Cortex of kidney (tissue), 1 donor: ENCODE measurements at places on chromosomes 6 and 20.

DNA sequence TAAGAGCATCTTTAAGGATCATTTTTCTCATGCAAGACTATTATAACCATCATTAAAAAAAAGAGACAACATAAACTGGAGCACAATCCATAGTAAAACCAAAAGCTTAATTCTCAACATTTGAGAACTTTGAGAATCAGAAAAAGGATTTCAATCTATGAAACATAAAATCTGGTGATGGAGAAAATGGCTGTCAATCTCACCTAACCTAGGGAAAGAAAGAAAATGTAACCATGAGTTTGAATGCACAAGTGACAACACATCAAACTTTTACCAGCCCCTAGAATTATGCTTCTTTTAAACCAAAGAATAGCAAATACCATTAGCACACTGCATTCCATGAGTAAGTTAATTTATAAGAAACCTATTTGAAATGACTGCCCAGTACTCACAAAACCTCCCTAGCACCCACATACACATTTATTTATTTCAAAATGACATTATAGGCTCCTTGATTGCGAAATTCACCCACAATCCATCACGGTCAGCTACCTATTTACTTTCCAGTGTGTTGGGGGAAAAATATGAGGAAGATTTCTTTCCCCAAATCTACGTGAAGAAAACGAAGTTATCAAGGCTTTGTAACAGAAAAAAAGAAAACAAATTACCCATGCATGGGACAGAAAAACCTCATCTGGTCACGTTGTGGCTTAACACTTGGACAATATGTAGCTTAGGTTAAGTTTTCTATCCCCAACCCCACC is 828 bp downstream of the ASCC3 start:
- DNase-seq, result no peak

DNA sequence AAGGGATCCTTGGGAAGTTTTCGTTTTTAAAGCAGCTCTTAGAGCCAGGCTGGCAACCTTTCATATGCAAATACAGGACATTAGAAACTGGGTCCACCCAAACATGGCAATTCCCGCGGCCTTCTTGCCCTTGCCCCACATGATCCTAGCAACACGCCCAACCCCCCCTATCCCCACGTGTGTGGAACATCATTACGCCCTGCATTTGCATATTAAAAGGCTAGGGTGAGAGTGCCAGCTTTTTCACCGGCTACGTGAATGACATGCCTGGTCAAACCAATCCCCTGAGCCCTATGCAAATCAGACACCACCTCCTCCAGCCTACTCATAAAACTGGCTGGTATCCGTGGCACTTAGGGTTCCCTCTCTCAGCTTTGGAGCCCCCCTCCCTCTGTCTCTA is 88.1 kb downstream of the TNFRSF21 start:
- no peak for DNase-seq

- DNase-seq, result no peak
Observed at GRCh38 chr20:59482351-59483187, 121.8 kb upstream of the PHACTR3 start.

- no peak for DNase-seq
Observed at GRCh38 chr6:143224516-143224915, 163.8 kb downstream of the AIG1 start.

- no peak for DNase-seq
Observed at GRCh38 chr6:147530132-147531060, 21.9 kb downstream of the SAMD5 start.

- DNase-seq, result no peak
Observed at GRCh38 chr6:12404651-12405050, 114.5 kb downstream of the EDN1 start.

GRCh38 chr20:16575390-16576140 is 2.3 kb upstream of the KIF16B start:
- no peak for DNase-seq

DNA sequence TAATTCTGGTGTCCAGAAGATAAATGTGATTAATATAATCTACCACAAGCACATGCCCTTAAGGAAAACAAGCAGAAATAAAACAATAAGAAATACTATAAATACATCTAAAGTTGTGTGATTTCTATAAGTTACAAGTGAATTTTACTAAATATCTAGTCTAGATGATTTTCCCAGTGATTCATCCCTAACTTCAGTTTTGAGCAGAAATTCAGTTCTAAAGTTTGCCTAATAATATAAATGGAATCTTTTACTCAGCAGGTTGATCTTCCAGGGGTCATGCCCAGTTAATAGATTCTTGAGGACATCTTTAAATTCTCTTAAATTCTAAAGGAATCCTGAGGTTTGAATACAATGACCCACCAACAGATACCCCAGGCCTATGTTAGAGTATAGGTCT is 37.3 kb downstream of the PDE7B start:
- DNase-seq, result no peak

DNA sequence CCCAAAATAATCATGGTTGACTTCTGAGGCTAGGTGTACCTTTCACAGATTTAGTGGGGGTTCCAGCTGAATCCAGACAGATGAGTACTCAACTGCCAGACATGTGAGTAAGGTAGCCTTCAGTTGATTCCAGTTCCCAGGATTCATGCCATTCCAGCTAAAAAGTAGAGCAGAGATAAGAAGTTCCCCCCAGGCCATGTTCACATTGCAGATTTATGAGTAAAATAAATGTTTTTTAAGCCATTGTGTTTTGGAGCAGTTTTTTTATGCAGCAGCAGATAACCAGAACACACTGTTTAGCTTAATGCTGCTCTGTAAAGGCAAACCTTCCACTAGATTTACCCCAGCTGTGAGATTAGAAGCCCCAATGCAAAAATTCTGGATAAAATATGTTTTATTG is 245.0 kb downstream of the RFPL4B start:
- no peak for DNase-seq

DNA sequence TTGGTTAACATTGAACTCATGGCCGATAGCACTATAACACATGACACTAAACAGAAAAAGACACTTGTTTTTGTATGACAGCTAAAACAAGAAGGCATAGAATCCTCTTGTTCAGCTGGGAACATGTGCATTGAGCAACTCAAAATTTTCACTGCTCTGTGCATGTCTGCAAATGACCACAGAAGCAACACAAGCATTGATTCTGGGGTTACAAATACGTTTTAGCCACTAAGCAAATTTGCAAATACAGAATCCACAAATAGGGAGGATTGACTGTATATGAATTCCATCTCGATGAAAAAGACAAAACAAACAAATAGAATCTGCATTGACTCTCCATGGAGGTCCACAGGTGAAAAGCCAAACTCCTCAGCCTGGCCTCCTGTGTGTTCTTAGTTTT is 31.7 kb downstream of the C6orf132 start:
- no peak for DNase-seq

DNA sequence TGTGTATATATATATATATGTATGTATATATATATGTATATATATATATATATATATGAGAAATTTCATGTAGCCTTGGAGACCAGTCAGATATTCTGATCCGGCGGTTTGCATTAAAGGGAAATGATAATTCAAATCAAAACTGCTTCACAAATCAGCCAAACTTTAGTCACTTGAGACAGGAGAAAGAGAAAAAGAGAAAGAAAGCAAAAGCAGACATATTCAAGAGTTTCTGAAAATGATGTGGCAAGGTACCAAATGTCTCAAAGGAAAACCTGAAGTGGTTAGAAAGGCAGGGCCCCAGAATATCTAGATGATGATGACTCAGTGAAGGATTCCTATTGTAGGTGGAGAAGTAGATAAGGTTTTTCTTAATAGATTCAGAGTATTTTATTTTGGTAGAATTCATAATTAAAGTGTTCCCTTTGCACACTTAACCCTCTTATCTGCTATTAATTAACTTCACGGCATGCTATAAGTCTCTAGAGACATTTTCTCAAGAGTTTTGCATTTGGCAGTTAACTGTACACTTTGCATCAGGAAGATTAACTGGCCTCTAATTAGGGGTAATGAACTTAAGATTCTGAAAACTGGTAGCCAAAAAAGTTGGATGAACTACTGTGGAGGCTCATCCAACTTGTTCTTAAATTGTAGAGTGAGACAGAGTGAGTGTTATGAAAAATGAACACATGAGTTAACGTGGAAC is 50.1 kb upstream of the ASF1A start:
- DNase-seq, result no peak

GRCh38 chr6:168216751-168217191 is 102.8 kb downstream of the DACT2 start:
- DNase-seq, result no peak

DNA sequence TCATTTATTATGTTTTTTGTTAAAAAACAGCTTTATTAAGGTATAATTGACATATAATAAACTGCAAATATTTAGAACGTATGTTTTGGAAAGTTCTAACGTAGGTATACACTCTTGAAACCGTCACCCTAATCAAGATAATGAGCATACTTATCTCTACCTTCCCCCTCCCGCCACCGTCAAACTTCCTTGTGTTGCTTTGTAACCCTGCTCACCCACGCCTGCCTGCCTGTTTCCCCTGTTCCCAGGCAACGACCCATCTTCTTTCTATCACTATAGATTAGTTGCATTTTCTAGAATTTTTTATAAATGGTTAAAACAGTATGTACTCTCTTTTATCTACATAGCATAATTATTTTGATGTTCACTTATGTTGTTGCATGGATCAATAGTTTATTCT is 33.5 kb upstream of the GCLC start:
- no peak for DNase-seq
